ENCODE measurements at places on chromosomes 1 and 21.
A peak's percentile ranks its signal among the peaks of the same experiment; 100 is the strongest.

GRCh38 chr21:31566064-31566463, 93.4 kb upstream of the SOD1 start:
- DNase-seq = no peak

DNA sequence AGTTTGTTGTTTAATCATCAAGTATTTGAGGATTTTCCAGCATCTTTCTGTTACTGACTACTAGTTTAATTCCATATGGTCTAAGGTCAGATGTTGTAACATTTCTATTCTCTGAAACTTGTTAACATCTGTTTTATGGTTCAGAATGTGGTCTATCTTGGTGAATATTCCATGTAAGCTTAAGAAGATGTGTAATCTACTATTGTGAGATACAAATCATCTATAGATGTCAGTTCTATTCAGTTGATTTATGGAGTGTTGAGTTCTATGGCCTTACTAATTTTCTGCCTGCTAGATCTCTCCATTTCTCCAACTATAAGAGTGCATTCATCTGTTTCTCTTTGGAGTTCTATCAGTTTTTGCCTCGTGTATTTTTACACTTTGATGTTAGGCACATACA, 31.5 kb downstream of the WARS2 start:
- no peak for DNase-seq

DNA sequence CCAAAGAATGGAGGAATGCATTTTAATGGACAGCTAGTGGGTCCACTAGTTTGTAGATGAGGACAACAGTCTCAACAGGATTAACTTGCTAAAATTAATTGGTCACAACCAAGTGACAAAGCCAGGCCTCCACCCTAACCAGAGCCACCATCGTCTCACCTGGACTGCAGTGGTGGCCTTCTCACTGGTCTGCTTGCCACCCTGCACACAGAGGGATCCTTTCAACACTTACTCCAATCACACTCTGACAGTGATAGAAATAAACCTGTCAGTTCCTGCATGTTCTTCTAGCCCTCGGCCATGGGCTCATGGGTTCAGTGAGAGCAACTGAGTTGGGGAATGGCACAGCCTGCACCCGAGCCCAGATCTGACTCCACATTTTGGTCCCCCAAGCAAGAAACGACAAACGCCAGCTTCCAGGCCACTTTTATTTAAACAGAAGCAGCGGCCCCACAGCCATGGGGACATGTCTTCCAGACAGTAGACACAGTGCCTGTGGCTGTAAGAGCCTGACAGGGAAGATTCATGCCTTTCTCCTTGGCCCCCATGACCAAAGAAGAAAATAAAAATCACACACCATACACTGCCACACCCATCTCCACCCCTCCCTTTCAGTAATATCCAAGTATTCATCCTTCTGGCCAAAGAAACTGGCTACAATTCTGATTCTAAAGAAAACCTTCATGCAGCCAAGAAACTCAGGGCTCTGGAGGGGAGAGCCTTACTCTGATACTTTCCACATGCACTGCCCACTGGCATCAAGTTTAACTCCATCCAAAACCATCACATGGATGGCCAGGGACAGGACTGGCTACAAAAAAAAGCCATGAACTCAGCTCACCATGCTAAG, 37.6 kb downstream of the DHCR24 start:
- no peak for DNase-seq

DNA sequence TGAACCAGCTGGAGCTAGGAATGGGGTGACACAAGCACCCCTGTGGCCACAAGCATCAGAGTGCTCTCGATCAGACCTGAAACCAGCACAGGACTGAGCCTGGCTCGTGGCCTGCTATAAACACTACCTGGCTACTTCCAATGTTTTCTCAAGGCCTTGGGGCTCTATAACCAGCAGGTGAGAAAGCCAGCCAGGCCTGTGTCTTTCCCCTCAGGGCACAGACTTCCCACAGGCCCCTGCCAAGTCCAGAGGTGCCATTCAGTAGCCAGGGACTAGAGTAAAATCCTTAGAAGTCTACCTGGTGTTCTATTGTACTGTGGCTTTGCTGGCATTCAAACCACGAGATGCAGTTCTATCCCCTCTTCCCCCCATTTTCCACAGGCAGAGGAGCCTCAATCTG, 22.6 kb downstream of the OR2G3 start:
- DNase-seq = no peak

DNA sequence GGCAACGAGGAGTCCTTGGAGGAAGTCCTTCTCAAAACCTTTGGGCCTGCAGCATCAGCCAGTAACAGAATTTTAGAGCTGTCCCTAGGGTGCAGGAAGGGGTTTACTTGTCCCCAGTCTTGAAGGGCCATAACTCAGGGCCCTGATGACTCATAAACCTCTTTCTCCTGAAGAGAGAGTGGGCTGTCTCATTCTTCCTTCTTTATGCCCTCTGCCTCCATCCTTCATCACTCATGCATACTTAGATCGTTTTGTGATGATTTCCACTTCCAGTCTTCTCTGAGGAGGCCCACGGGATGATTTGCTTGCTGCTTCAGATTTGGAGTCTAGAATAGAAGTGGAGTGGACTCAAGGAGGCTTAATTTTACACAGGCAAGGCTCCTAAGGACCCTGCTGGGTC, 60.2 kb downstream of the NDUFS5 start:
- no peak for DNase-seq

DNA sequence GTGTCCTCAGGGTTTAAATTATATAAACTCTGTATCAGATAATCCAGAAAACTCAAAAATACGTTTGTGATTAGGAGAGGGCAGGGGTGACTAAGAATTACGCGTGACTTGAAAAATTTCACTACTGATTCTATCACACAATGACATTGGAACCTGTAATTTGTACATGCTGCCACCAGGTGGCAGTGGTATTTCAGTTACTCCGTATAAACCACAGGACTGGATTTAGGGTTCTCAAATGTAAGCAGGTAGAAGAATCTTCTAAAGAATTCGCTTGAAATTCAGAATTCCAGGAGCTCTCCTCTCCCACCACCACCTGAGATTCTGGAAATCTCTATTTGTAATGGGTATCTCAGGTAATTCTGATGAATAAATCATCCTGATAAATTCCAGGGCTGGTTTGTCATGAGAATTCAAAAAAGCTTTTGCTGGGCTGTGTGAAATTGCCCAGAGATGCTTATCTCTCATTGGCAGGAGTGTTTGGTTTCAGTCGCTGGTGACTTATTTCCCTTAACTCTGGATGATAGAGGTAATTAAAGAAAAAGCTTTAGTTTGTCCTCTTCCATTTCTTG, 1.7 kb upstream of the KRTAP7-1 start:
- peak; percentile 1 for DNase-seq

- DNase-seq = no peak
Measured at GRCh38 chr1:180112984-180113647, 41.6 kb upstream of the QSOX1 start.

DNA sequence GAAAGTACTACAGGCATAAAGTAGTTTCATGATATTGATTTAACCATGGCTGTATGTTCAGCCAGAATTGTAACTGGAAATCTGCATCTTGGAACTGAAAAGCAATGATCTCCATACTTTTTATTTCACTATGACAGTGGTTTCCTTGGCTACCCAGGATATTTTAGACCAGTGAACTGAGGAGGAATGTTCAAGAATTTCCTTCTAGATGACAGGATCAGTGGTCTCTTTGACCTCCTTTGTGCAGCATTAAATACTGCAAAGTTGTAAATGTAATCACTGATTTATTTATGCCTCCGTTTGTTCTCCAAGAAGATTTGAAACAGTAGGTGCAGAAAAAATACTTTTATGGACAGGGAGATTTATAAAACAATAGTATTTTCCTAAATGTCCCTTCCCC, 39.5 kb downstream of the VPS13D start:
- no peak for DNase-seq

DNA sequence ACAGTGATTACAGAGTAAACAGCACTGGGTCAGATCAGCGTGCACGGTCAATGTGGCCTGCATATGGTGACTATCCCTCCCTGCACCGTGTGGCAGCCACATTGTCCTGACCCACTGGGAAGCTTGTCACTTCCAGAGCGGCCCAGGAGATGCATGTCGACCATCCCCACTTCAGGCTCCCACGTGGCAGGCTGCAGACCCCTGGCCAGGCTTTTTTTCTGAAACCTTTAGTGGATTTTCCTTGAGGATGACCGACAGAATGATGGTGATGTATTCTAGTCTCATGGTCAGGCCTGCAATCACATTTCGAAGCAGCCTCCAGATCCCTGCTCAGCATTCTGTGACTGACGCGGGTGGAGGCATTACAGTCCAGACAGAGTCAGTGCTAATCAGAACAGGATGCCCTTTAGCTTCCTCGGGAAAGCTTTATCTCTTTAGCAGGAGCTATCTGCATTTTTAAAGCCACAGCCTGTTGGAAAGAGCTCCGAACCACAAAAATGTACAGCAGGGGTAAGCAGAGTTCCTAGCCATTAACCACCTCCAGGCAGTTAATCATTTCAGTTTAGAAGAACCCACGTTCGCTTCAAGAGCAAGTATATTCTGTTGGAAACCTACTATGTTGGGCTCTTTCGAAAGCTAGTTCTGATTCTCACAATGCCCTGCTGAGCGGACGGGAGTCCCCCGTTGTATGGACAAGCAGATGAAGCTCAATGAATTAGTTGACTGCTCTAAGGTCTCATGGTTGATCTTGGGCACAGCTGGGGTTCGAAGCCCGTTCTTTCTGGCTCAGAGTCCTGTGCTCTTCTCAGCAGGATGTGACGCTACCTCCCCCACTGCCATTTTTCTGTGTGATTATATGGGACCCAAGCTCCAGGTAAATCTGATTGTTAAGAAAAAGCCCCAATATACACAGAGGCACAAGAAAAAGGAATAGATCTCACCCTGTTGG, 56.5 kb downstream of the IRF2BP2 start:
- no peak for DNase-seq

- DNase-seq = no peak
Measured at GRCh38 chr1:76824106-76824505, 43.2 kb upstream of the ST6GALNAC5 start.

- no peak for DNase-seq
Measured at GRCh38 chr21:23455676-23456075, 2151.6 kb downstream of the MRPL39 start.

DNA sequence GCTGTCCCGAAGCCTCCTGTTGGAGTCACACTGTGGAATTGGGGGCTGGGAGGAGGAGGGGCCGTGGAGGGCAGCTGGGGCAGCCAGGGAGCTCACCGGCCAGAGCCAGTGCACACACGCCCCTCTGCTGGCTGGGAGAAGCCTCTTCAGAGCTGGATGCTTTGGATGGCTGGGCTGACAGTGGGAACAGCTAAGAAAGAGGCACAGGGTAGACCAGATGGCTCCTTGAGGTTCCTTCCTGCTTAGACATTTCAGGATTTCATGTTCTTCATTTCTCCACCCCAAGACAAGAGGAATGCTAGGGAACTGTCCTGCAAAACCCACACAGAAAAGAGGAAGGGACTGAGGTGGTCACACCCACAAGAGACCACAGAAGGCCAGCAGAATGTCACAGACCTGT, 254.8 kb upstream of the VAMP3 start:
- DNase-seq = no peak

DNA sequence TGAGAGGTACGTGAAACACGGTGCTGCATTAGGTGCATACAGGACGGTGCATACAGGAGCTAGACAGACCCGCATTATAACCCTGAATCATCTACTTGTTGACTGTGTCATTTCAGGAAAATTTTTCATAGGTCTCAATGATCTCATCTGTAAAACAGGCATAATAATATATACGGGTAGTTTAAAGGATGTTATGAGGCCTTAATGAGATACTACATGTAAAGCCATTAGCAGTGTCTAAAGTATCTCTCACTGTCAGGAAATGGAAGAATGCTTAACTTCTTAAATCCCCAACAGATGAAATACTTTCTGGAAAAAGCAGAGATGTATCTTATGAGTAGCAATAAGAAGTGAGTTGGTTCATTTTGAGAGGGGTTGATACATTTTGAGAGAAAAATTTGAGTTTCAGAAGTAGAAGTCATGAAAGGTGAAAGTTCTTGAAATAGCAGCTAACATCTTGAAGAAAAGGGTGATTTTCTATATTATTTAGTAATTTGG, 669.6 kb downstream of the PTPRC start:
- DNase-seq = no peak

DNA sequence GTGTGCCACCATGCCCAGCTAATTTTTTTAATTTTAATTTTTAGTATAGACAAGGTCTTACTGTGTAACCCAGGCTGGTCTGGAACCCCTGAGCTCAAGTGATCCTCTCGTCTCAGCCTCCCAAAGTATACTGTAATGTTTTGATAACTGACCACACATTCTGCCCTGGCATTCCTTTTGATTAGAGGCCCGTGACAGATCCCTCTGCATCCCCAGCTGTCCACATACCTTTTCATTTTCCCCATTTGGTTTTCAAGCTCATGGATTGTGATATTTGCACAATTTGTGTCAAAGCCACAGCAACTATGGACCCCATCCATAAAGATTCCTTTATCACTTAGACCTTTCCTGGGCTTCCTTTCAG, 116.8 kb upstream of the ATP1A1 start:
- no peak for DNase-seq

- no peak for DNase-seq
Measured at GRCh38 chr1:6683434-6683833, 18.2 kb downstream of the DNAJC11 start.

- DNase-seq = no peak
Measured at GRCh38 chr1:180643693-180644092, 11.9 kb downstream of the XPR1 start.

GRCh38 chr1:229305392-229305791, 34.5 kb downstream of the RAB4A start:
- no peak for DNase-seq

DNA sequence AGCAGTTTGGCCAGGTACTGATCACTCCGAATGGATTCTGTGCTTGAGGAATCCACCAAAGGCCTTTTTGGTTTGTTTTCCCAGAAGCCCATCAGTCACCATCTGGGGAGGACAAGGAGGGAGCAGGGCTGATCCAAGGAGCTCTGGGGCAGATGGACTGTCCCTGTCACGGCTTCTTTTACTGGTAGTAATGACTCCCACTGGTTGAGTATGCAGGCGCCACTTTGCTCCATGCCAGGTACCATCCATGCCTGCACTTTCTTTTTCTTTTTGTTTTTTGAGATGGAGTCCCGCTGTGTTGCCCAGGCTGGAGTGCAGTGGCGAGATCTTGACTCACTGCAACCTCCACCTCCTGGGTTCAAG, 101.7 kb downstream of the UBIAD1 start:
- no peak for DNase-seq

- DNase-seq = no peak
Measured at GRCh38 chr1:42461196-42461595, 1.9 kb upstream of the CCDC30 start.

DNA sequence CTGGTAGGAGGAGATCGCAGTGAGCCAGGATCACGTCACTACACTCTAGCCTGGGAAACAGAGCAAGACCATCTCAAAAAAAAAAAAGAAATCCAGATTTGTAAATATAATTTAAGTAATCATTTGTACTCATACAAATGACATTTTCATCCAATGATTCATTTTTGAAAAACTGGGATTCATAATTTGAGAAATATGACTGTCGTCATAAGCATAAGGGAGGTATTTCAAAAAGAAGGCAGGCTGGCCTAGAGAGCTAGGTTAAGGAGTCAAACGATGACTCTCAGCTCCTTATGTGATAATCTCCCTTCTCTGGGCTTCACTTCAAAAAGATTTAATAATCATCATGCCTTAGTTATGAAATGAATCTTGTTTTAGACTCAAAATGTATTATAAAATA, 2.3 kb downstream of the GART start:
- no peak for DNase-seq

- DNase-seq = no peak
Measured at GRCh38 chr1:222023025-222023424, 281.1 kb upstream of the DUSP10 start.

GRCh38 chr21:25953659-25954058, 216.9 kb downstream of the APP start:
- no peak for DNase-seq
